ENCODE measurements at places on chromosomes 1 and 21.

DNA sequence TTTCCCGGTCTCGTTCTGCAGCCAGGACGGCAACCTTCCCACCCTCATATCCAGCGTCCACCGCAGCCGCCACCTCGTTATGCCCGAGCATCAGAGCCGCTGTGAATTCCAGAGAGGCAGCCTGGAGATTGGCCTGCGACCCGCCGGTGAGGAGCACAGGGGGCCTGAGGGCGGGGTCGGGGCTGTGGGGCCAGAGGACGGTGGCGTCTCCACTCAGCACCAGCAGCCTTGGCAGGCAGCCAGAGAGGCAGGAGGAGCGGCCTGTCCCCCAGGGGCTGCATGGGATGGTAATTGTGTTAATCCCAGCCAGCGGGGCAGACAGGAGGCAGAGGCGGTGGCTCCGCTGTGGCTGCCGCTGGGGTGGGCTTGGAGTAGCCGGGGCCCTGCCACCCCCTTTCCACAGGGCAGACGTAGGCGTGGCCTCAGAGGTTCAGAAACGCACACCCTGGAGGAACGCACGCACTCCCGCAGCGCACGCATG lies 12.1 kb downstream of the SAMD11 start:
- no peak for DNase-seq

DNA sequence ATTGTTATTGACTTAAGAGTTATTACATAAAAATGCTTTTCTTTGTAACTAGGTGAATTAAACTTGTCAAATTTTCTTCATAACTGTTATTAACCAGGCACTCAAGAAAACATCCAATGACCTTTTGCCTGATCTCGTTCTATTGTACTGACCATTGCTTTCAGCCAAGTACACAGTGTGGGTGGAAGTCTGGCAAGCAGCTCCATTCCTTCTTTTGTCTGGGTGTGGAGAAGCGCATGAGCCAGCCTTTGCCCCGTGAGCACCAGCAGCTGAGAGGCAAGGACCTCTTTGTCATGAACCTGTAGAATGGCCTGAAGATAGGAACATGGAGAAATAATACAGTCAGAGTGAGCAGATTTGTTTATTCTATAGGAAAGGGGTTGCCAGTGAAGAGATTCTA lies 57.5 kb downstream of the IARS2 start:
- DNase-seq: no peak

DNA sequence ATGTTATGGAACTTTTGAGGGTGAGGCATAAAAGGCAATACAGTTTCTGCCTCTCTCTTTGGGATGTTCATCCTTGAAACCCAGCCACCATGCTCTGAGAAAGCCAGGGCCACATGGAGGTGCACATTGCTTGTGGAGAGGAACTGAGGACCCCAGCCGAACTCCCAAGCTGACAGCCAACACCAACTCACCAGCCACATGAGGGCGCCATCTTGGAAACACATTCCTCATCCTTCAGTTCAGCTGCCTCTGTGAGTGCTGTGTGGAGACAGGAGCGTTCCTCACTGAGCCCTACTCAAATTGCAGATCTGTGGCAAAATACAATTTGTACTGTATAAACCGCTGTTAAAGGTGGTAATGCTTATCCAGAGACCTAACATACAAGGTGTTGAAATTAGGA lies 137.5 kb downstream of the GABPA start:
- no peak for DNase-seq

DNA sequence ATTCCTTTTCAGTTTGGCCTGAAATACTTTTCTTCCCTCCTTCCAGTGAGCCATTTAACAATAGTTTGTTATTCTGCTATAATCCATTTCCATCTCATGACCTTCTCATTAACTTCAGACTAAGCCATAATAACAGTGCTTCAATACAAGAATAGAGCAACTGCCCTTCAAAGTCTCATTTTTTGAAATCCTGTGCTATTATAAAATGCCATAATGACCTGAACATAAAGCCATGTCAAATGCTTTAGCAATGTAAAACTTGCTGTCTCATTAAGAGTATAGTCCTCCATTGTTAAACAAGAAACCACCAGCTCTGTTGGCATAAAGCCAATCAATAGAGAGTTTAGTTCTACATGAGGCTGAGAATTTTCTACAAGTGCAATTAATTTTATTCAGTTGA lies 9.6 kb upstream of the PIGK start:
- DNase-seq: no peak

DNA sequence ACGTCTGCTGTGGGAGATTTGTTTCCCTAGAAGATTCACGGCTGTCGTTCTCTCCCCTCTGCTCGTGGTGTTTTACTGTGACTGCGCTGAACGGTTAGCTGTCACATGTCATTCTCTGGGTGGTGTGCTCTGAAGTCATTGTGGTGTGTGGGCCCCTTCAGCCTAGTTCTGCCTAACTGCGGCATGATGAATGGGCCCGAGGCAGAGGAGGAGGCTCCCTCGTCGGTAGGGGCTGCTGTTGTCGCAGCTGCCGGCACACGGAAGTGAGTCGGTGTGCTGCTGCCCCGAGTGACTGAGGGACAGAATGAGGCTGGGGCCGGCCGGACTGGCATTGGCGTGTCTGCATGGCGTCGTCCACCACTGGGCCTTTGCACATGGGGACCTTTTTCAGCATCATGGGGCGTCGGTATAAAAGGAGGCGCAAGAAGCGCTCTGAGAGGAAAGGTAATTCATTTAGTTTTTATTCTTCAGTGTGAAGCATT lies 77.9 kb downstream of the ADARB1 start:
- no peak for DNase-seq

DNA sequence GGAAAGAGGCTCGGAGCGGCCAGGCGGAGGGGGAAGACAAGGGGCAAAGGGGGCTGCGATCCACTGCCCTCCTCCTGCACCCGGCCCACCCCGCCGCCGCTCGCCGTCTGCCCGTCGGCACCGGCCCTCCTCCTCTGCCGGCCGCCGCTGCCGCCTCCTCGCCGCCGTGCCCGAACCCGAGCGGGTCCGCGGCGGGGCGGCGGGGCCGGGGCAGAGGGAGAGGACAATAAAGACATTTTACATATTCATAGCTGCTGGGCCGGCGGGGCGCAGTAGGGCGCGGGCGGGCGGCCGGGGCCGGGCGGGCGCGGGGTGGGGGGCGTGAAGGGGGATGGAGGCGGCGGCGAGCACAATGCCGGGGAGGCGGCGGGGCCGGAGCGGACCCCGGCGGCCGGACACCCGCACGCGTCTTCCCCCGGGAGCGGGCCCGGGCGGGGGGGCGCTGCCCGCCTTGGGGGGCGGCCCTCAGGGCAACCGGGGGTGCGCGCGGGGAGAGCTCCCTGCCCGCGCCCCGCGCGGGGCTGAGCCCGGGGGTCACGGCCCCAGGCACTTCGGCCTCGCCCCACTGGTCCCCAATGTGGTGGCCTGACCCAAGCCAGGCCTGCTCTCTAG lies 546 bp downstream of the POU2F1 start:
- DNase-seq: no peak

DNA sequence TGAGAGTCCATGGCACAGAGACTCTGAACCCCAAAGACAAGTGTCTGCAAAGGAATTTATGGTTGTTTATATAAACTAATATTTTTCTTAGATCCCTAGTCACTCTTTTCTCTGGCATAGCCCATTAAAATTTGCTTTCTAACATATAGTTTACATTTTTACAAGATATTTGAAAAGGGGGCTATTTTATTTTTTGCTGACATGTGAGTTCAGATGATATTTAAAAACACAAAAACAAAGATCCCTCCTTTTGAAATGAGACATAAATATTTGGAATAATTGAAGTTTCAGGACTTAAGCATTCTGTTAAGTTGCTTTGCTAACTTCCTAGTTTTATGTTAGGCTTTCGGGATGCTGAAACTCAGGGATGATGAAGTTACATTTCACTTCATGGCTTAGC lies 86.1 kb downstream of the CDC14A start:
- DNase-seq: no peak

DNA sequence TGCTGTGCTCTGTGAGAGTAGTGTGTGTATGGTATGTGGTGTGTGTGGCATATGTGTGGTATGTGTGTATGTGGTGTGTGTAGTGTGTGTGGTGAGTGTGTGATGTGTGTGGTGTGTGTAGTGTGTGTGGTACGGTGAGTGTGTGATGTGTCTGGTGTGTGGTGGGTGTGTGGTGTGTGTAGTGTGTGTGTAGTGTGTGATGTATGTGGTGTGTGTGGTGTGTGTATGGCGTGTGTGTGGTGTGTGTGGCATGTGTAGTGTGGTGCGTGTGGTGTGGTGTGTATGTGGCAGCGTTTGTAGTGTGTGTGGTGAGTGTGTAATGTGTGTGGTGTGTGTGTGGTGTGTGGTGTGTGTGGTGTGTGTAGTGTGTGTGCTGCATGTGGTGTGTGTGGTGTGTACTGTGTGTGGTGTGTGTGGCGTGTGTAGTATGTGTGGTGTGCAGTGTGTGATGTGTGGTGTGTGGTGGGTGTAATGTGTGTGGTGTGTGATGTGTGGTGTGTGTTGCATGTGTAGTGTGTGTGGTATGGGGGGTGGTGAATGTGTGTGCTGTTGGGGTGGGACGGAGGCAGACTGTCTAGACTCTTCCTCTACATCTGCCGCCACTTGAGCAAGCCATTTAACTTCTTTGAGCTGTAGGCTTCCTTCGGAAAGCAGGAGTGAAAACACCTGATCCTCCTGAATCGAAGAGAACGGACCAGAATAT lies 33.5 kb downstream of the GPA33 start:
- DNase-seq: no peak

GRCh38 chr1:79797487-79797886 lies 791.0 kb upstream of the ADGRL4 start:
- no peak for DNase-seq

DNA sequence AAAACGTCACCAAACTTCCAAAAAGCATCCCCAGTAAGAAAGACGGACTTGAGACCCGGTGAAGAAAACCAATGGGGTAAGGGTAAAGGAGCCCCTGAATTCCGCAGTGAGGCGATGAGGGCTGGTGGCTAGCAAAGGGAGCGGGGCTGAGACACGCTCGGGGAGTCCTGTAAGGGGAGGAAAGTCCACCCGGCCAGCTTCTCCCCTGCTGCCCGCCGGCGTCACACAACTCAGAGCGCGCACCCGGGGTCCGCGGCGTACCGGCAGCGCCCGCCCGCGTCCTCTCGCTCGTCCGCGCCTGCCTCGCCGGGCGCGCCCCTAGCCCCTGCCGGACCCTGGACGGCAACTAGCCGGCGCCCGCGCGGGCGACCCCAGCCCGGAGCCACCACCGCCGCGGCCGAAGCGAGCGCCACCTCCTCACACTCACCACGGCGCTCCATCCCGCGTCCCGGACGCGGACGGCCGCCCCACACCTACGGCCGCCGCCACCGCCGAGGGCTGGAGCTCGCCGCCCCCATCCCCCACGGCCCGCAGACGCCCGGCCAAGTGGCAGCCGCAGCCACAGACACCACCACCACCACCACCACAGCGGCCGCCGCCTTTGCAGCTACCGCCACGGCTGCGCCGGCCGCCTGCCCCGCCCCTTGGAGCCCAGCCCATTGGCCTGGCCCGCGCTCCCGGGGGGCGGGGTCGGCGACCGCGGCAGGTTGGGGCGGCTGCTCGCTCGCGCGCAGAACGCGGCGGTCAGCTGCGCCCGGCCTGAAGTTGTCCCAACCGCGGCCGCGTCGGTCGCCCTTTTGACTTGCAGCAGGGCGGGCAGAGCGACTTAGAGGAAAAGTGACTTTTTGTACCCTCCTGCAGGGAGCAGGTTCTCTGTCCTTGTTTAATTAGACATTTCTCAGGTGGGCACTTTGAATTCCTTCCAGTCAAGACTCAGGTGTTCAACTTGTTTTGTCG lies 10.0 kb upstream of the ARHGAP29 start:
- peak; percentile 71 for DNase-seq

- no peak for DNase-seq
Observed at GRCh38 chr1:18922848-18923755, 20.7 kb upstream of the ALDH4A1 start.

GRCh38 chr1:65991694-65992093 lies 199.0 kb downstream of the PDE4B start:
- DNase-seq: no peak

DNA sequence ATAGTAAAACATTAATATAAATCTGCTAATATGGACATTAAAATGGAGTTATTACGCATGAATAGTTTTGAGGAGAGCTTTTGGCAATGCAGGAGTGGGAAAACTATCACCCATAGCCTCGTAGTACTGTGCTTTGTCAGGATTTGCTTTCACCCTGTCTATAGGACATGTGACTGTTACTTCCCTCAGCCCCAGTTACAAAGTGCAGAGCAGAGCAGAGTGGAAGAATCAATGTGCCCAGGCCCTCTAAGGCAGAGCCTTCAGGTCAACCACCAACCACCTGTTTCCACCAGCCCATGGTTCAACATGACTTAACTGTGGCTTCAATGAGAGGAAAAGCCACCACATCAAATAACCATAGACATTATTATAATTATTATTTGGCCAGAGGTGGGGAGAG lies 68.9 kb upstream of the C8B start:
- DNase-seq: no peak

DNA sequence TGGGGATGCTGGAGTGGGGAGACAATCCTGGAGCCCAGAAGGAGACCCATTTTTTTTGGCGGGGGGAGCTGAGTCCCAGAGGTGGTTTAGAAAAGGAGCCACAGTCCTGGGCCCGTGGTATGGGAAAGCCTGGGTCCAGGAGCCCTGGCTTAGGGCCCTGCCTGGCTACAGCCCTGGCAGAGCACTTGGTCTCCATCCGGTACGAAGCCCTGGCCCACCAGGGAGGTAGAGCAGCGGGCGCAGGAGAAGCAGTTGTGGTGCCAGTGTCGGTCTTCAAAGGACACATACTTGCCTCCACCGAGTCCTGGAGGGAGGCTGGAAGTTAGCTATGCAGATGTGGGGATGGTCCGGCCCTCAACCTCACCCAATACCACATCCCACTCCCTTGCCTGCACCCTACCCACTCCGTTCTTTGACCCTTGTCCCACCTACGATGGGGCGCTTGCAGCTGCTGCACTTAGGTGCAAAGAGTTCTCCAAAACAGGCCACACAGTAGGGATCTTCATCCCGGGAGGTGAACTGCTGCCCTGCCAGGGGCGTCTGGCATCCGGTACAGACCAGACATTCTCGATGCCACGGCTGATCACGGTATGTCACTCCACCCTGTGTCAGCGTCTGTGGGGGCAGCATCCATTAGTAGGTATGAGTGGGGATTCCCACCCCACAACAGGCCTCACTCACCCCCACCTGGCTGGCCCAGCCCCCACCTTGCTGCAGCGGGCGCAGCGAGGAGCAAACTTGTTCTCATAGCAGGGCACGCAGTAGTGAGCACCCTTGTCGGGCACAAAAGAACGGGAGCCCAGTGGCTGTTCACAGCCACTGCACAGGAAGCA lies 7.7 kb upstream of the SF3A3 start:
- DNase-seq: no peak

DNA sequence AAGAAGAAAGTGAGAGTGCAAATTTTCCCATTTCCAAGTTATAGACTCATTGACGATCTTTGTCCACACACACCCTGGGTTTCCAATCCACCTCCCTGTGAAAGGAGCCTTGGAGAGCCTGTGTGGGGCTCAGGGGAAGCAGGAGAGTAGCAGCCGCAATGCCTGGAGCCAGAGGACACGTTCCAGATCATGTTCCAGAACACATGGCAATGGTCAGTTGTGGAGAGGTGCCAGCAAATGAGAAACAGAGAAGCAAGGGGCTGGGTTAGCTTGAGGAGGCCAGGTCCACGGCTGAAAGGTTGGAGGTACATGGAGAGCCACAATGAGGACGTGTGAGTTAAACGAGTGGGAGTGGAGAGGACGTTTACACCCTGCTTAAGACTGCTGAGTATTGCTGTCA lies 33.0 kb upstream of the SIPA1L2 start:
- no peak for DNase-seq
